ENCODE measurements at places on chromosomes 5 and 9. TPM values are rescaled to one million over a fixed set of nuclear protein-coding genes. Genes with fewer than 3 reads are reported as not detected.

GRCh38 chr5:179272326-179273072 is 72.8 kb downstream of the ADAMTS2 start:
- no peak for DNase-seq

- no peak for DNase-seq
Observed at GRCh38 chr5:139210585-139210984, 12.4 kb upstream of the SIL1 start.

FBXL7 gene
- 33.6 TPM for total RNA-seq

GRXCR2 gene
- total RNA-seq, result not detected

SEMA6A gene
- total RNA-seq, result 18.6 TPM

GRCh38 chr5:58188262-58188651 is 271.6 kb downstream of the PLK2 start:
- DNase-seq, result no peak

DNA sequence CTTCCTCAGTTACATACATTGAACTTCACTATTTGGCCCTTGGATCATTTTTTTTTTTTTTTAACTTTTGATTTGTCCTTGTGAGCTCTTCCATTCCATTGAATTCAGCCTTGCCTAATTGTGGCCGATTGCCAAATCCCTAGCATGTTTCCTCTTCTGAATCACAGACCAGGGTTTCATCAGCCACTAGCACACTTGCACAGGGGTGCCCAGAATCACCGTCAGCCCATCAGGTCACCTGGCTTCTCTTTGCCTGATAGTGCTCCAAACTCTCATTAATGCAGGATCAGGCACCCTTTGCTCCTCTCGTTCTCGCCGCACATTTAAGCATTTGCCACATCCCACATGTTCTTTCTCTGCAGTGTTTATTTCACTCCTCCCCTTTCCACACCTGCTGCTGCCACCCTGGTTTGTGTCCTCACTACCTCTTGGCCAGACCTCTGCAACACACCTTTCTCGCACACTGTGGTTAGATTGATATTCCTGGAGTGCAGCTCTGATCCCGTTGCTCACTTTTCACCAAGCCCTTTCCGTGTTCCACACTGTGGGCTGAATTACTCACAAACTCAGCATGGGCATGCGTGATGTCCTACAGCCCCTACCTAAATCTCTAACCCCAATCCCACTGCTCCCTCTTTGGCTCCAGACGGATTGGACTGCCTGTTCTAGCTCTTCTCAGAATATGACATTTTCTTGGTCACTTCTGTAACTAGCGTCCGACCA is 9.8 kb downstream of the PIK3R1 start:
- peak; percentile 82 for DNase-seq

DNA sequence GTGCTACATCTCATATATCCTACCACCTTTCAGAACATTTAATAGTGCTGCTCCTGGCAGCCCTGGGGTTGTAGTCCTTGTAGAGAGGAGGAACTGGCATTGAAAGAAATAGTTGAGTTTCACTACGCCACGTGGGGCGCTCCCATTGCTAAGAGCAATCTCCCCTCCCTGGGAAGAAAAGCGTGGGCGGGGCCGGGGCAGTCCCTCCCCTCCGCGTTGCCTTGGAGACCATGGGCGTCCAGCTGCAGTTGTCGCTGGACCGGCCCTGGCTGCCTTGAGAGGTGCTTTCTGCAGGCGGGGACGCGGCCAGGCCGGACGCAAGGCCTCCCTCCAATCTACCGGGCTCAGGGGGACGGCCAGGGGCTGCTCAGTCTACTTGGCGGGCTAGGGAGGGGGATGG is 368 bp upstream of the CCDC180 start:
- peak; percentile 47 for DNase-seq

- DNase-seq, result no peak
Observed at GRCh38 chr5:117588611-117589010, 1014.0 kb upstream of the SEMA6A start.

DNA sequence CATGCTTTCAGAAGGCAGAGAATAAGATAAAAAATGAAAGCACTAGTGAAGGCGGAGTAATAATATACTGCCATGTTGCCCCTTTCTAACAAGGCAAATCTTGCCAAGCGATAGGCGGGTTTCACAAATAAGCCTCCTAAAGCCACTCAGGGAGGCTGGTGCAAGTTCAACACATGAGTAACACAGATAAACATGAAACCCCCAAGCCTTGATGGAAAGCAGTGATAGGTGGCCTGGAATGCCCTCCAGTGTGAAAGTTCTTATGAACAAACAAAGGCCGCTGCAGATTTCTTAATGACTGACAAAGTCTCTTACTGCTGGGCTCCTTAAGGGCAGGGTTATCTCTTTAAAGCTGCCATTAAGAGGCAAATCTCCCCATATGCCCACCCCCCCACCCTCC is 154.7 kb downstream of the ZDHHC21 start:
- no peak for DNase-seq

RNF183 gene
- total RNA-seq, result not detected

DNA sequence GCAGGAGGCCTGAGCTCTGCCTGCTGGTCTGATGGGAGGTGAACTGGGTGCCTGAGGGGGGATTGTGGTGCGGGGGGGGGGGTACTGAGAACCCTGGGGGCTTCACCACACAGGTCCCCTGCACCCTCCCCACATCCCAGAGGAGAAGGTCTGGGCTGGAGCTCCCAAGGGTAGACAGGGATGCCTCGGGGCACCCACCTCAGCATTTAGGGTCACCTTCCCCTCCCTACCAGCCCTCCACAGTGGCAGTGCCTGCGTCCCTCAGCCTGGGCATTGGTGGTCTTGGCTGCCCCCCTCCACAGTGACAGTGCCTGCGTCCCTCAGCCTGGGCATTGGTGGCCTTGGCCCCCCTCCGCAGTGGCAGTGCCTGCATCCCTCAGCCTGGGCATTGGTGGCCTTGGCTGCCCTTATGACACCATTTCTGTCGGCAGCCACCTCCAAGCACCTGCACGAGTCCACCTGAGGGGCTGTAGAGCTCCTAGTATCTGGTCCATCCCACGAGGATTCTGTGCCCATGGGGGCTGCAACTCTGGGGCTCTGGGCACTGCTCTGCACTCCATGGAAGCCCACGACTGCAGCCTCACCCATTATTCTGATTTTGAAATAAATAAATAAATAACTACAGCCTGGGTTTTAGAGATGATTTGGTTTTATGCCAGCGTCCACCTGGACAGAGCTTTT is 21.5 kb downstream of the NKD2 start:
- no peak for DNase-seq

CENPH gene
- 2.2 TPM for total RNA-seq

DNA sequence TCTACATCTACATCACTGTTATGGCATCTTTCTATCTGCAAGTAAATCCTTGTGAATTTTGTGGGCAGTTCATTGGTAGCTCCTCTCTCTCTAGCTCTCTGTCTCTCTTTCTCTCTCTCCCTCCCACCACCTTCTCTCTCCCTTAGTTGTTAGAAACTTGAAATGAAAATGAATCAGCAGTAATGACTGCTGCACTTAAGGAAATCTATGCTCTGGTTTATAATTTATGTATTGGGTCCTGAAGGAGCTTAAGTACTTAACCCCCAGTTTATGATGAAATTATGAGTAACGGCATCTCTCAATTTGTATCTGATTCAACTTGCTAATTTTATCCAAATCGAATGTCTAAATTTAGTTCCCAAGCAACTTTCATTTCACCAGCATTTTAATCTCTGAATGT is 52.0 kb upstream of the PTGER4 start:
- no peak for DNase-seq

NPR3 gene
- 81.5 TPM for total RNA-seq

DNA sequence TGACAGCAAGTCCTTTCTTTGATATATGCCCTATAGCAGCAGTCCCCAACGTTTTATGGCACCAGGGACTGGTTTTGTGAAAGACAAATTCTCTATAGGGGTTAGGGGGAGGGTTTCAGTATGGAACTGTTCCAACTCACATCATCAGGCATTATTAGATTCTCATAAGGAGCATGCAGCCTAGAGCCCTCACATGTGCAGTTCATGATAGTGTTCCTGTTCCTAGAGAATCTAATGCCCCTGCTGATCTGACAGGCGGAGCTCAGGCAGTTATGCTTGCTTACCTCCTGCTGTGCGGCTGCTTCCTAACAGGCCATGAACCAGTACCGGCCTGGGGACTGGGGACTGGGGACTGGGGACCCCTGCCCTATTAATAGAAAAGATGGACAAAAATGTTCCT is 2.7 kb upstream of the RAPGEF6 start:
- no peak for DNase-seq

DNA sequence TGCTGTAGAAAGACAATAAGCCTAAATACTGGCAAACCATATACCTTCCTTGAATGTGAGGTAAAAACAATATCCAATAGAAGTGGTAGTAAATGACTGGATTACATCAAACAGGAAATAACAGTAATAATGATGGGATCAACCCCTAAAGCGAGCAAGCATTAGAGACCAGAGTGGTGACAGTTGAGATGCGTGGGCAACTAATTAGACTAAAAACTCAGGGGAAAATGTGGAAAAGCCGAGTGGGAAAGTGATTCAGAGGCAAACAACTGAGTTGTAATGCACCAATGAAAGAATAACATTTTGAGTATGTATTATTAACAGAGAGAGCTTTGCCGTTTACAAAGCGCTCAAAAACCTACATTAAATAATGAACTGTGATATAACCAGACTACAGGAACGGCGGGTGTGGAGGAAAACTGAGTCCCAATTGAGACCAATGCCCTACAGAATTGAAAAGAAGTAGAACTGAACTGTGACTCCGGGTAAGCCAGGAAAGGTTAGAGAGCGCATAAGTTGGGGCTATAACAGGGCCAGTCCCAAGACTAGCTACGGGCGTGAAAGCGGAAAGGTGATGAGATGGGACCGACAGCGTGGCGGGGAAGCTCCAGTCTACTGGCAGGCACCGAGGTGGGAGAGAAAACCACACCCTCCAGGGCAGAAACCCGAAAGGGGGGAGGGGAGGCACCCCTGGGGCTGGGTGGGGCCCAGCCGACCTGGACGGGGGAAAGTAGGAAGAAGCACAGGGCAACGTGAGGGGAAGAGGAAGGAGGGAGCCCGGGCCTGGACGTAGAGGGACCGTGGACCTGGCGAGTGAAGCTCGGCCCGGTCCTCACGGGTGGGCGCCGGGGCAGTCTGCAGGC is 592 bp downstream of the UBAP2 start:
- no peak for DNase-seq

CCIN gene
- total RNA-seq, result not detected

- DNase-seq, result no peak
Observed at GRCh38 chr9:71519098-71519696, 249.1 kb downstream of the CEMIP2 start.

DNA sequence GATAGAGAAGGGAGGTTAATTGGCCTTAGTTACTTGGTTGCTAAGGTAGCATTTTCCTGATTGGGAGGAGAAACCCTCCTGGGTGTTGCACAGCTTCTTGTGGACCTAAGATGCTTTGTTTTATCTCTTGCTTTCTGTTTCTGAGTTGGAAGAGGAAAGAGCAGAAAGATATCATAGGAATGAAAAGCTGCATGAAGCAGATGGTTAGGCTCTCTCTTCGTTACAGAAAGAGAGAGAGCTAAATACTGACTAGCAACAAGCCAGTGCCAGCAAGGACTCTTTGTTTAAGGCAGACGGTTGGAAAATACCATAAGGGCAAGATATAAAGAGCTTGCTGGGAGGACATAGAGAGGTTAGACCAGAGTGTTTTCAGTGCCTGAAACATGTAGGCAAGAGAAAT is 103.1 kb downstream of the ATG10 start:
- no peak for DNase-seq

WNK2 gene
- total RNA-seq, result 7.2 TPM

- DNase-seq, result no peak
Observed at GRCh38 chr9:127004946-127005769, 90.6 kb downstream of the RALGPS1 start.

C9orf153 gene
- total RNA-seq, result 1.5 TPM

DNA sequence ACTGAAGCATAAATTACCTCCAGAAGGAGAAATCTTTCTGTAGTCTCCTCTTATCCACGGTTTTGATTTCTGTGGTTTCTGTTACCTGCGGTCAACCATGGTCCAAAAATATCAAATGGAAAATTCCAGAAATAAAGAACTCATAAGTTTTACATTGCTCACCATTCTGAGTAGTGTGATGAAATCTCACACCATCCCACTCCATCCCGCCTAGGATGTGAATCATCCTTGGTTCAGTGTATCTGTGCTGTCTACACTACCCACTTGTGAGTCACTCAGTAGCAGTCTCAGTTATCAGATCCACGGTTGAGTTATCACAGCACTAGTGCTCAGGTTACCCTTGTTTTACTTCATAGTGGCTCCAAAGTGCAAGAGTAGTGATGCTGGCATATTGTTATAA is 371.2 kb downstream of the NFIB start:
- DNase-seq, result no peak

NIPAL4 gene
- total RNA-seq, result 2.4 TPM

GABRP gene
- total RNA-seq, result 0.30 TPM

DNA sequence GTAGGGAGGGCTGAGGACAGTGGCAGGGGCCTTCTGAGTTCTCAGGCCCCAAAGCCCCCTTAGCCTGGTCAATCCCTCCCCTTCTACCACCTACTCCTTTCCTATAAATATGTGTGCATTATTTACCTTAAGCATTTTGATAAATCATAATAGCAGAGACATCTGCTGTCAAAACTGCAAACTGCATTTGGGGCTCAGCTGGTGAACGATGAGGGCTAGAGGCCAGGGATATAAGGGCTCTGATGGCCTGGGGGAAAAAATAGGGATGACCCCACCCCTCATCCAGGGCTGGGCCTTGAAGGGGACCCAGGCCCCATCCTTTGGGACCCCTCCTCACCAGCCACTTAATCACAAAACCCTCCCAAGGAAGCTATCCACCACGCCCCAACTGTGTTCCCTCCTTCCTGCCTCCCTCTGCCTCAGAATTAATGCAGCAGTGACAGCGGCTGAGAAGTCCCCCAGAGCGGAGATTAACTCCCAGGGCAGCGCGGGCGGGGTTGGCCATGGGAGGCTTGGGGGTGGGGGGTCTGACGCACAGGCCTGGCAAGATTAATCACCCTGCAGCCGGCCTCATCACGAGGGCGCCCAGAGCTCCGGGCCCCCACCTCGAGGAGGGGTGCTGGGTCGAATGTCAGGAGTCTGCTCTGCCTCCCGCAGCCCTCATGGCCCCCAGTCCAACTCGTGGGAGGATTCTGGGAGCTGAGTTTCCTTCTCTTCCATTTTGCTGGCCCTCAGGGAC is 42.1 kb downstream of the CXXC5 start:
- no peak for DNase-seq

- DNase-seq, result no peak
Observed at GRCh38 chr9:89480825-89481537, 16.9 kb downstream of the SEMA4D start.

CRHBP gene
- not detected for total RNA-seq

PCDHB16 gene
- total RNA-seq, result 16.4 TPM

GABRA6 gene
- total RNA-seq, result not detected

- DNase-seq, result peak; percentile 55
Observed at GRCh38 chr9:16721972-16722371, 148.5 kb downstream of the BNC2 start.

WDR38 gene
- total RNA-seq, result 0.39 TPM

- no peak for DNase-seq
Observed at GRCh38 chr5:98942847-98943246, 14.0 kb upstream of the CHD1 start.
